ENCODE measurements at places on chromosomes 5 and 9.

GRCh38 chr5:5385331-5385662 lies 37.2 kb upstream of the ICE1 start:
- no peak for DNase-seq

DNA sequence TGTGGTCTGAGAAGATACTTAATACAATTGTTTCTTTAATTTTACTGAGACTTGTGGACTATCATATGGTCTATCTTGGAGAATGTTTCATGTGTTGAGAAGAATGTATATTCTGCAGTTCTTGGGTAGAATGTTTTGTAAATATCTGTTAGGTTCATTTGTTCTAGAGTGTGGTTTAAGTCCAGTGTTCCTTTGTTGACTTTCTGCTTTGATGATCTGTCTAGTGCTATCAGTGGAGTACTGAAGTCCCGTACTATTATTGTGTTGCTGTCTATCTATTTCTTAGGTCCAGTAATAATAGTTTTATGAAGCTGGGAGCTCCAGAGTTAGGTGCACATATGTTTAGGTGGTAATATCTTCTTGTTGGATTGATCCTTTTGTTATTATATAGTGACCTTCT lies 36.1 kb downstream of the IQGAP2 start:
- no peak for DNase-seq

GRCh38 chr9:110936719-110937452 lies 101.4 kb downstream of the LPAR1 start:
- no peak for DNase-seq

- DNase-seq = no peak
Measured at GRCh38 chr5:151128817-151129216, 28.8 kb downstream of the ANXA6 start.

GRCh38 chr9:109477258-109478050 lies 20.7 kb downstream of the PTPN3 start:
- no peak for DNase-seq

- peak; percentile 77 for DNase-seq
Measured at GRCh38 chr5:111254613-111255012, 30.4 kb downstream of the CAMK4 start.

DNA sequence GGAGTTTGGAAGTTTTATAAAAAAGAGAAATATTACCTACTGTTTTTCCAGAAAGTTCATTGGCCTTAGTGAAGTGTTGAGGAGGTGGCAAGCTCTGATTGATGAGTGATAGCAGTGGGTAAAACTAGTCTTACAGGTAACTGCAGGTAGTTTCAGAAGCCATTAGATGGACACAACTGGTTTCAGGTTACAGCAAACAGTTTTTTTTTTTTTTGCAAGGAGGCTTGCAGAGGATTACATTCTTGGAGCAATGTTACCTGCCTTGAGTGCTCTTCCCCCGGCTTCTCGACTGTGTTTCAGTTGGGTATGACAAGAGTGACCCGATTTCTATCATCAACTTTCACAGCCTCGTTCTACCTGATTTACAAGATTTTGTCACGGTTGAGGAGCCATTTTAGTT lies 333.4 kb downstream of the YTHDC2 start:
- no peak for DNase-seq

DNA sequence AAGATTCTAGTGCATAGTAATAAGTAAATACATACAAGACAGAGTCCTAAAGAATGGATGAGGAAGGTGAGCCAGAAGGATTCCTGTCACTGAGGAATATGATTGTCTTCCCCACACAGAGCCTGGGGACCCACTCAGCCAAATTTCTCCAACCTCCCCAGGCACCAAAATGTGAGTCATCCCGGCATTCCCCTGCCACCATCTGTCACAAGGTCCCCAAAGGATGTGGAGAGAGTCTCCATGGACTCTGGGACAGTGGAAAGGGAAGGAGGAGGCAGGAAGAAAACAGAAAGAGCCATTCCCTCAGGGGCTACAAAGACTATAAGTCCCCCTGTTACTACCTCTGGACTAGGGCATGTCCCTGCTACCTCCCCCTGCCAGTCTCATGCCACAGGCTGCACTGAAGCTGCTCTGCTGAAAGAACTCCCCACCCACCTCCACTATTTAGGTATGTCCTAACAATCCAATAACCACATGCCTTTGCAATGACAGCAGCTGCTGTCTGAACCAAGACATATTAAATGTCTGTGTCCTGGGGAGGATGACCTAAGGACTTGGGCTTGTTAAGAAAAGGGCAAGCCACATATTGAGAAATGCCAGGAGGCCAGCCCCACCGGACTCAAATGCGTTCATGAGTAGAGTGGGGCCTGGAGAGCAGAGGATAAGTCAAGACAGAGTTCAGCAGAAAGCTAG lies 10.7 kb upstream of the OR5C1 start:
- no peak for DNase-seq

- no peak for DNase-seq
Measured at GRCh38 chr5:142491270-142491669, 166.4 kb upstream of the SPRY4 start.
